Stimulated activated naive CD4-positive, alpha-beta T cell (primary cell): ENCODE measurements at places on chromosomes 7 and 10.

- DNase-seq: no peak
Measured at GRCh38 chr7:102888561-102889233, 24.1 kb upstream of the LRRC17 start.

- no peak for DNase-seq
Measured at GRCh38 chr7:13822678-13823077, 166.8 kb downstream of the ETV1 start.

DNA sequence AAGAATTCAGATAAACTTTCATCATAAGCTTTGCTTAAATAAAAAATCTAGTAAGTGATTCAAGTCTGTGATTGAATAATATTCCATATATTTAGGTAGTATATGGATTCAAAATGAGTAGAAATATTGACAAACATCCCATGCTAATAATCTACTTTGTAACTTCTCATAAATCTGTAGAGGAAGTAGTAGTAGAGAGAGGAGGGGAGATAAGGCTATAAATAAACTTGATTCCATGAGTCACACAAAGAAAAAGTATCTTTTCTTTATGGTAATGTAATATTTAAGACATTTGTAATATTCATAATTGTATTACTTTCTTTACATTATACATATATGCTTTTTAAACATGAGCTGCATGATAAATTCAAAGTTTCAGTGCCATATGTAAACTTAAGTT is 25.6 kb upstream of the CD36 start:
- DNase-seq: no peak

DNA sequence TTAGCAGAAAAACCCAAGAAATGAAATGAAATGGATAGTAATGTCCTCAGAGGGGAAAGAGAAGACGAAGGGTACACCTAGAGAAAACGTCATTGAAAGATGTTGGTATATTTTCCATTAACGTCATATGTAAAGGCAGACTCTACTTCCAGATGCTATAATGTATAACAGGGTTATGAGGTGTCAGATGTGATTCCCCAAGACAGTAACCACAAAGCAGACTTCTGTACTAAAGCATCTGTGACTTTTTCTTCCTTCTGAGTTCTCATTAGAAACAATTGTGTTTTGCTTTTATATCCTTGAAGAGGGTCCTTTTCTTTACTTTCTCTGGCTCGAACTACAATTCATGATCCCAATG is 37.4 kb downstream of the LRRC72 start:
- DNase-seq: no peak

GRCh38 chr7:23615331-23615730 is 18.1 kb downstream of the CCDC126 start:
- no peak for DNase-seq

DNA sequence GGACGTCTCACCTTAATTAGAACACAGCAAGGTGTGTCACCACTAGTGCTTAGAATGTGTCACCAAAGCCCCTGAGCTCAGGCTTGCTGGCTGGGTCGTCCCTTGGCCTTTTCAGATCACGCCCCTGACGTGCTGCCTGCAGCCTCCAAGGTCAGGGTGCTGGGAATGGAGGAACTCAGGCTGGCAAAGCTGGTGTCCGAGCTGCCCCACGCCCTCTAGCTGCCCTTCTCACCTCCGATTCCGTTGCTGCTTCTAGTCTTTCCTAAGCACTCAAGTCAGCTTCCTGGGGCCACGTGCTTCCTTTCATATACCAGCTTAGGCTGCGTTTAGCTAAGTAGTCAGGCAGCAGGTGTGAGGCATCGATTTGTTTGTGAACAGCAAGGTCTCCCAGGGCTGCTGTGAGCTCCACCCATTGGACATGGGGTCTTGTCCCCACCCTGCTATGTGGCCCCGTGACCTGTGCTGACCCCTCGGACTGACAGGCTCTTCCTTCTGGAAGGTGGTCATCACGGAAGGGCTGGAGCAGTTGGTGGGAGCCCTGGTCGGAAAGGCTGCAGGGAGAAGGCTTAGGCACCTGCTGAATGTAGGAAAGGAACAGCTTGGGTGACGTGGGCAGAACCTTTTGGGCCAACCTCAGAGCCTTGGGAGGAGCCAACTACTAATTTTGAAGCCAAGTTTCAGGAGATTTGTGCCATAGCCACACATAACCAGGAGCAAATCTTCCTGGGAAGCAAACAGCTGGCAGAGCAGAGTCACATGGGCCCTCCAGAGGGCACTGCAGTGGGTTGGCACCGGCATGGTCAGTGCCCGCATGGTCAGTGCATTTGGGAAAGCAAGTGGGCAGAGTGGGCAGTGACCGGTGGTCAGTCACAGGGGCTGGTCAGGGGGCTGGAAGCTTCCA is 28.8 kb downstream of the VIPR2 start:
- DNase-seq: no peak

DNA sequence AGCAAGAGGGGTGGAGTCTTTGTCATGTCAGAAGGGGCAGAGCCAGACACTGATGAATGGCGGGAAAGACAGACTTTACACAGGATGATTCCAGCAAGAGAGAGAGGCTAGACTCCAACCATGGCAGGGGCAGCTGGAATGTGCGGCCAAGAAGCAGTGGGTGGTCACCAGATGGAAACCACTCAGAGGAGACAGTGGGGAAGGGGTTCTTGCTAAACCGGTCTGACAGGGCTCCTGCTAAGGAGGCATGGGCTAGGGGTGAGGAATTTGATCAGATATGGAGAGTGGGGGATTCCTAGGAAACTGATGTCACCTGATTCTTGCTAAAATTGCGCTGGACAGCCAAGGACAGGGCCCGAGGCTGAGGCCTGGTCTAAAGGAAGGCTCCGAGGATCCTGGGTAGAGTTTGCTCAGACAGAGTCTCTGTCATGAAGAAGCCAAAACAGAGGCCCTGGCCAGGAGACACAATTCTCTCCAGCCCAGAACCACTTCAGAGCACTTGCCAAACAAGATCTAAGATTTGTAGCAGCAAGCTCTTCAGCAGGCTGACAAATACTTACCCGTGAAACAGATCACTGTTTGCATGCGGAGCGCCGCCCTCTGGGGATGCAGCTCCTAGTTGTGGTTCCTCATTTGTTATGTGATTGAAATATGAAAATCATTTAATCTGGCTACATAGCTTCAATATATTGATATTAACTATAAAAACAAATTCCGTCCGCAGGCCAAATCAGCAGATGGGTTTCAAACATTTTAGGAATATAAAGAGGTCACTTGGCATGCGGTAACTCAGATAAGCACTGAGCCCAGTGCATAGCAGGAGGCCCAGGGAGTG is 377.0 kb downstream of the TCERG1L start:
- DNase-seq: no peak
